ENCODE measurements at places on chromosomes 16 and 17. TPM values are rescaled to one million over a fixed set of nuclear protein-coding genes. Genes with fewer than 3 reads are reported as not detected.

Gene CFAP97D1
- total RNA-seq, result not detected

Gene RNF135
- 7.9 TPM for total RNA-seq

Gene QRICH2
- total RNA-seq, result 2.5 TPM

Gene HSD17B2
- not detected for total RNA-seq

Gene RHBDF1
- total RNA-seq, result 0.53 TPM

Gene EVPLL
- not detected for total RNA-seq

Gene SLC13A5
- not detected for total RNA-seq

Gene PIK3R6
- total RNA-seq, result 0.18 TPM

Gene RRAD
- total RNA-seq, result 0.88 TPM

Gene KRT35
- total RNA-seq, result not detected

DNA sequence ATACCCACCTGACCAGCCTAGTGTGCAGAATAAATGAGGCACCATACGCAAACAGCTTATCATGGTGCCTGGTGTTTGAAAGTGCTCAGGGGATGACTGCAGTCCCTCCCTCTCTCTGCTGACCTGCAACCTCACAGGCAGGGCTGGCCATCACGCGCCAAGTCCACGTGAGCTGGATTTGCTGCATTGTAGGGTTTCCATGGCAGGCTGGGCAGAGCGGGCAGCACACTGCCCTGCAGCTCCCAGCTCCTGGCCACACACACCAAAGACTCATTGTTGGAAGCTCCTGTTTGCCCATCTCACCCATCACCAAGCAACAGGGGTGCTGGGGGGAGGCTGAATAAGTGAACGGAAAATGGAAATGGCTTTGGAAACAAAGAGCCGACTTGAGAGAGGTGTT, 81.8 kb downstream of the IRX3 start:
- no peak for DNase-seq

DNA sequence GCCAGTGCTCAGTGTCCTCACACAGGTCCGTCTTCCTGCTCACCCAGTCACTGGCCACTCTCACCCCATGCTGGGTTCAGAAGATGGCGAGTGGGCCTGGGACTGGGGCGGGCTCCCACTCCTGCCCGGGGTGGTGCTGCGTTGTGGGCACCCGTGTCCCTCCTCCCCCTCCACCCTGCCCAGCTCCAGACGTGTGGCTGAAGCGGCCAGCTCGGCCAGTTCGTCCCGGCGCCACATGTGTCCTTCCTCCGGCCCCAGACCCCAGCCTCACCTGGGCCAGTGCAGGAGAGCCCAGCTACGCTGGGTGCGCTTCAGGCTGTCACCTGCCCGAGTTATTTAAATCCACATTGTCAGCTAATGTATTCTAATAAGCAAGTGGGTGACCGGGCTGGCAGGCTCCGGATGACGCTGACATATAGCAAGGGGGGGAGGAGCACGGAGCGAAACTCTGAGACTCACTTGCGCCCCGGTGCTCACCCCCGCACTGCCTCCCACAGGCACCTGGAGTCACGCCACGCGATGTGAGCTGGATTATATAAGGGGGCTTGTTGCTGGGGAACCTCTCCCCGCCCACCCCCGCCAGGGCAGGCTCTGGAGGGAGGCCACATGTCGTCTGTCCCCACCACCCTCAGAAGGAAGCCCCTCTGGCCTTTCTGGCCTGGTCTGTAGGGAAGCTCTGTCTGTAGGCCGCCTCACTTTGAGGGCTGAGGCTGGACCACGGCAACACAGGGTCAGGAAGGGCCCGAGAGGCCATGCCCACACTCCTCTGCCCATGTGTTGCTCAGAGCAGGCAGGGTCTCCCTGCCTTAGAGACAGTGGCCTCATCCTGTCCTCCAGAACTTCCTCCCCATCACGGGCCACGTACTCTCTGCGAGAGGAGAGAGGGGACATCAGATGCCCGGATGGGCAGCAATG, 7.1 kb upstream of the BAIAP2 start:
- DNase-seq, result peak; percentile 43

GRCh38 chr17:17081304-17081940, 39.2 kb downstream of the MPRIP start:
- DNase-seq, result no peak

- no peak for DNase-seq
Observed at GRCh38 chr17:45783593-45784292, 377 bp upstream of the CRHR1 start.

GRCh38 chr16:66488505-66488904, 61.4 kb downstream of the BEAN1 start:
- no peak for DNase-seq

GRCh38 chr16:11253009-11253994, 2.7 kb downstream of the SOCS1 start:
- DNase-seq, result peak; percentile 36

- no peak for DNase-seq
Observed at GRCh38 chr16:86316967-86317812, 193.1 kb upstream of the FOXF1 start.

DNA sequence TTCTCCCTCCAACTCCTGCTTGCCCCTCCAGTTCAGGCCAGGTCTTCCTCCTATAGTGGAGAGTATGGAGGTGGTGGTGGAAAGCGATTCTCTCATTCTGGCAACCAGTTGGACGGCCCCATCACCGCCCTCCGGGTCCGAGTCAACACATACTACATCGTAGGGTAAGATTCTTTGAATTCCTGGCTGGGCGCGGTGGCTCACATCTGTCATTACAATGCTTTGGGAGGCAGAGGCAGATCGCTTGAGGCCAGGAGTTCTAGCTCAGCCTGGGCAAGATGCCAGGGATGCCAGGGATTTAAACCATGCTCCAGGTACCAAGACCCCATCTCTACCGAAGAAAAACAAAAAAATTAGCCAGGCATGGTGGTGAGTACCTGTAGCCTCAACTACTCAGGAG, 1.4 kb downstream of the ZG16 start:
- DNase-seq, result no peak

DNA sequence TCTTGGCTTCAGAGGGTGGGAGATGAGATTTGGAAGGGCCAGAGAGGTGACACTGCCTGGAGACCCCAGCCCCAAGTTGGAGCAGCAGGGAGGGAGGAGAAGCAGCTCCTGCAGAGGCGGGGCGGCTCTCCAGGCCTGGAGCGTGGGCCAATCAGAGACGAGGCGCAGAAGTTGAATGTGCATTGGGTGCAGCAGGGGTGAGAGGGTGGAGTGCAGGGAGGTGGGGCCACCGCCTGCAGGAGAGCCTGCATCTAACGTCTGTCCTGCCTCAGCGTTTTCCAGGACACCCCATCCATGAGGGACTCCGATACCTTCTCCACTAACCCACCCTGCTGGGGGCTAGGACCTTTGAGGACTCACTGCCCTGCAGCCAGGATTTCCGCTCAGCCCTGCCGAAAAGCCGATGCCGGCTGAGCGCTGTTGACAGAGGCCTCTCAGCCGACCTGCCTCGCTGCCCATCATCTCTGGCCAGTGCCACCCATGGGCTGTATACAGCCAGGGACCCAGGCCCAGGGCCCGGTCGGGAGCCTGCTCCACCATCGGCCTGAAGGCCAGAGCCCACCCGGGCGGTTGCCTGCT, 146.2 kb downstream of the ENGASE start:
- no peak for DNase-seq

DNA sequence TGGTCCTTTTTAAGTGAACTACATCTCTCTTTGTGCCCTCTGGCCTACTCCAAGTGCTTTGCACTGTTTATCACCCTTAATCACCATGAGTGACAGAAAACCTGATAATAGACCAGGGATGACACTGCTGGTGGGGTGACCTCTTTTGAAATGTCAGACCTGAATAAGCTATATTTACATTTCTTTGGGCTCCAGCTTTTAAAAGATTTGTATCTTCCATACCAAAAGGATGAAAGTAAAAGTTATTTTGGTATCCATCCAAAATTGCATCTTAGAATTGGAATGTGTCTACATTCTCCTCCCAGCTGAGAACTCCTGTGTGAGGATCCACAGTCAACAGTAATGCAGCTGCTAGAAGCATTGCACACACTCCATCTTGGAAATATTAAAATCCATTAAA, 370.0 kb downstream of the CDH11 start:
- no peak for DNase-seq

DNA sequence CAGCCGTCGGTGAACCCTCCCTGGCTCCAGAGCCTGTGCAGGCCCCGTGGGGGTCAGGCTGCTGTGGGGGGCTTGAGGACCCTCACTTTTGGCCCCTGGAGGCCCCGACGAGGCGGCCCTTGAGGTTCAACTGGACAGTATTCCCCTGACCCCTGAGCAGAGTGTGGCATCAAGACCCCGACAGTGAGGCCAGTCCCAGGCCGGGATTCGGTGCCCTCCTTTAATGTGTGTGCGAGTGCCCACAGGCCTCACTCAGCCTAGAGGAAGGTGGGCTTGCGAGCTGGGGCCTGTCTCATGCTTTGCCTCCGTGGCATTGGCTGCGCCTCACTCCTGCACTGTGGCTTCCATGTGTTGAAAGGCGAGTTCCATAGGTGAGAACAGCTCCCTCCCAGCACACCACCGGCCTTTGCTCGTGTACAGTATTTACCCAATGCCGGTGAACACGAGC, 94.5 kb downstream of the METRNL start:
- DNase-seq, result no peak

DNA sequence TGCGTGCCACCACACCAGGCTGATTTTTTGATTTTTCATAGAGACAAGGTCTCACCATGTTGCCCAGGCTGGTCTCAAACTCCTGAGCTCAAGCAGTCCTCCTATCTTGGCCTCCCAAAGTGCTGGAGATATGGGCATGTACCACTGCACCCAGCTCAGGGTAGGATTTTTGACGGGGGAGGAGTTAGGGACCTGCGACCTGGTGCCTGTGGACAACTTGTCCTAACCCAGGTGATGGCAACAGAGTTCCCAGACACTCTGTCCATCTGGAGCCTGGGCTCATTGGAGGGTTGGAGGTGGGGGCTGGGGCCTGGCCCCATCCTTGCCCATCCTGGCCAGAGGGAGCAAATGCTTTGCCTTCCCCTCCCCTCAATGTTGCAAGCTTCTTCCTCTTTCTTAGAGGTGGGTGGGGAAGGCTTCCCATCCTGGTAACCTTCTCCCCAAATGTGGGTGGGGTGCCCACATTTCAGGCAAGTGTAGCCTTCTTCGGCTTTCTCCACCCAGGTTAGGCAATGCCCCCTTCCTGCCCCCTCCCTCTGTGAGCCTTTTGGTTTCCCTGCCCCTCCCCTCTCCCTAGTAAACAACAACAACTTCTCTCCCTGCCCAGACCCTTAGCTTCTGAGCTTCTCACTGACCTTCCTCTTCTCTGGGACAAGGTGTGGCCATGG, 24.9 kb downstream of the RARA start:
- DNase-seq, result no peak

DNA sequence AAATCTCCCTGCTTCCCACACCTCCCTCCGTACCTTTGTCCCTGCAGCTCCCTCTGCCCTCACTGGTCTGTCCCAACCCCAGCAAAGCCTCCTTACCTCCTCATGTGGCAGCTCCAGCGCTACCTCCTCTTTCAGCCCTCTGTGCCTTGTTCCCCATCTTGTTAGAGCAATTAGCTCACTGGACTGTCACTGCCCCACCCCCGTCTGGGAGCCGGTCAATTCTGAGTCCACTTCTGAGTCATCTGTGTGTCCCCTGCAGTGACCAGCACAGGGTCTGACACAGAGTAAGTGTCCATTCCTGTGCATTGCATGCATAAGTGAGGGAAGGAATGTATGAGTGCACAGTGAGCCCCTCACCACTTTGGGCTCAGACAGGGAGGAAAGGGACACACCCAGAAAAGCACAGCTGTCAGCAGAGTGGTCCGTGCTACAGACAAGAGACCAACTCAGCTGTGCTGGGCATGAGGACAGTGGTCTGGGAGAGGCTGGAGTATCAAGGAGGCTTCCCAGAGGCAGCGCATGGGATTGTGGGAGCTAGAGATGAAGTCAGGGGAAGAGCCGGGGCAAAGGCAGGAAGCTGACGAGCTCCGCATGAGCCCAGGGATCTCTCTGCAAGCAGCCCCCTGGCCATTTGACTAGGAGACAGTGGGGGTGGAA, 45.9 kb downstream of the PITPNM3 start:
- no peak for DNase-seq

DNA sequence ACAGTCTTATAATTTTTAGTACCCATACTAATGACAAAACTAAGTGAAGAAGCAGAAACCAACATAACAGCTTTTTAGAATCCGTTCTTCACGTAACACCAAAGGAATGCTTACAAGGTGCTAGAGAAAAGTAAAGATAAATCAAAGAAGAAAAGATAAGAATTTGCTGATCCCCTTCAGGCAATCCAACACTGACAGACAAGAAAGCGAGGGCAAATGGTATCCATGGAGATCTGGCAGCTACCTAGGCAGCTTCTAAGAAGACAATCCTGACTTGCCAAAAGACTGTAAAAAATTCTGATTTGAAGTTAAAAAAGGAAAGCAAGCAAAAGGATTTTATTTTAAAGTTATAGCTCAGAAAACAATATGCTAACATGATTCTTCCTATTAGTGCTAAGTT, 14.6 kb downstream of the BBS2 start:
- no peak for DNase-seq
